ENCODE measurements at places on chromosomes 13 and 19.

DNA sequence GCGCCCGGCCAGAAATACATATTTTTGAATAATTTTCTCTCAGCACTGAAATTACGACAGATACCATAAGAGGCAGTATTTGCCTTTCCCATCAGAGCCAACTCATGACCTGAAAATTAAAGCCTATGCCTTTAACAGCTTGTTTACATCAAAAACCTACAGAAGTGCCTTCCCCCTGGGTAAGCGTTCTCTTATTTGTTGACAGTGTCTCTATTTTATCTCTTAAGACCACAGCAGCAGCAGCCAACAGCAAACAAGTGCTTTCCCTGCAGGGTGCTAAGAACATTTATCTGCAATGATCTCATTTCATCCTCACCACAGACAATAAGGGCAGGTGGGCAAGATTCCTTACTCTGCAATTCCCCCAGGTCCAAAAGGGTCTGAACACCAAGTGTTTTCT lies 6.0 kb downstream of the AKAP8L start:
- DNase-seq: no peak

GRCh38 chr13:85976242-85976641 lies 177.0 kb upstream of the SLITRK6 start:
- no peak for DNase-seq

- DNase-seq: no peak
Measured at GRCh38 chr13:57302604-57303003, 135.6 kb downstream of the PRR20E start.

DNA sequence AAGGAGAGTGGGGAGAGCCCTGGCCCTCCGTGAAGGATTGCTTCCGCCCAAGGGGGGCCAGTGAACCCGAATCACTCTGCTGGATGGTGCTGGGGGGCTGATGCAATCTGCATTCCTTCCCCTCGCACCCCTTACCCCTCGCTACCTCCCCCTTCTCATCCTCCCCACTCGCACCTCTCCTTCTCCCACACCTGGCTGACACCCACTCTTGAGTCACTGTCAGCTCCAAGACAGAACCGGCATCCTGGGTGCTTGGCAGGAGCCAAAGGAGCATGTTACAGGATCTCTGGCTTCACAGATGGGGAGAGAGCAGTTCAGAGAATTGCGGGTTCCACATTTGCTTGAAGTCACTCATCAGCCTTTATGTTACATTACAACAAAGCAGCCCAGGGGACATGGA lies 125.9 kb upstream of the GJB6 start:
- no peak for DNase-seq

DNA sequence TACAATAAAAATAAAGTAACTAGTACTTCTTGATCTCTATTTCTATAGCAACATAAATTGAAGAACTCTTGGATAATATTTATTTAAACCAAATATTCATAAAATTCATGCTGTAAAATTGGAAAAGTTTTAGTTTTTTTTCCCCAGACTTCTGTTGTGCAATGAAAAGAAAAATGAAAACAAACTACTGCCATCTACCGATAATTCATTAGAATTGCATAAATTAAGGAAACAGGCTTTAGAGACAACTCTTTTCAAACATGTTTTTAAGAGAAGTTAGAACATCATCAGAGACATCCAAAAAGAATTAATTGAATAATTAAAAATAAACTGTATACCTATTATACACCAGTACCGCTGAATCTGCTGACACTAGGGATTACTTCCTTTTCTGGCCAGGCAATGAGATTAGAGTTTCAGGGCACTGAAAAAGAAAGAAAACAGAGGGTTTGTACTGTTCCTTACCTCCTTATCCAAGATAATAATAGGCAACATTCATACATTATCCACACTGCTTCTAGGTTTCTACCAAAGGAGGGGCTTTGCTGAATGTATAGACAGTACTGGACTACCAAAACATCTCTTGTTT lies 4.9 kb downstream of the CCDC122 start:
- no peak for DNase-seq

GRCh38 chr13:108269601-108270328 lies at the start of gene TNFSF13B:
TNFSF13B (plus strand) TSS chr13:108269718; CDS start chr13:108269896, 178 bp downstream.
- DNase-seq: peak; percentile 25

GRCh38 chr19:13056052-13056660 lies 46.5 kb downstream of the LYL1 start:
- DNase-seq: no peak

DNA sequence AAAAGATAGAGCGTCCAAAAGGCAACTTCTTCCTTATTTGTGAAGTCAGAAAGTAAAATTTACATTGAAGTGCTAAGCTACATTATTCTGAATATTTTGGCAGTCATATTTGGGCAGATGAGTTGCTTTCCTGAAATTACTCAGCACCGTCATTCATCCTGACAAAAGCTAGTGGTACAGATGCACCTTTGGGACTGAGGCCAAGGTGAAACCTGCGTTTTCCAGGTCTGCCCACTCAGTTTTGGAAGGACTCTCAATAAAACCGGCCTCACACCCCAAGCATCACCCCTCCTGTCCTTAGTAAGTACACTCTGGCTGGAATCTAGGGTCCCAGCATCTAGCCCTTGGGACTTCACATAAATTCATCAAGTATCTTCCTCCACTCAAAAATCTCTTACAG lies 187.5 kb downstream of the TM9SF2 start:
- no peak for DNase-seq

- DNase-seq: no peak
Measured at GRCh38 chr13:68810660-68811059, 1297.0 kb upstream of the ATXN8OS start.

DNA sequence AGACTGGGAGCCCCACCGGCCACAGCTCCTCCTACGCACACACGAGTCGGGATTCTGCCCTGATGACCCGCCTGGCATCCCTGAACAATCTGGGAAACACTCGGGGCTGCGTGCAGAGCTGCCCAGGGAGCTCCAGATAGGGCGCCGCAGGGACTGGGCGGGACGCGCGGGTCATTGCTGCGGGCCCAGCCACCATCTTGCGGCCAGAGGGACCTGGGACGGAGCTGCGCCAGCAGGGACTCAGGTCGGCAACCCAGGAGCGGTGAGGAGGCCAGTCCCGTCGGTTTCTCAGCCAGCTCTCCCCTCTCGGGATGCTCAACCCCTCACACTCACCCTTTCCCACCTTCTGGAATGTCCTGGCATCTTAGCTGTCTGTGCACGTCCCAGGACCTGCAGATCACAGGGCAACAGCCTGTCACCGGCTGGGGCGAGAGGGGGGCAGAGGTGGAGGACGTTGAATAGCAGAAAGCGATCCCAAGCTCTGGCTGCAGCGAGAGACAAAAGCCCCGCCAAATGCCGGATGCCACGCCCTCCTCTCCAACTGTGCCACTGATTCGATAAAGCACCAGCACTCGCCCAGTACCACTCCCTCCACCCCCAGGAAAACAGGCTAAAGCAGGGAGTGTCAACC lies 20.4 kb upstream of the ZNF91 start:
- no peak for DNase-seq

GRCh38 chr19:13969897-13970296 lies 17.6 kb downstream of the DCAF15 start:
- no peak for DNase-seq

GRCh38 chr13:106523576-106523975 lies 11.9 kb downstream of the EFNB2 start:
- no peak for DNase-seq
